ENCODE measurements at places on chromosomes 16 and 17.
A peak's percentile ranks its signal among the peaks of the same experiment; 100 is the strongest.

DNA sequence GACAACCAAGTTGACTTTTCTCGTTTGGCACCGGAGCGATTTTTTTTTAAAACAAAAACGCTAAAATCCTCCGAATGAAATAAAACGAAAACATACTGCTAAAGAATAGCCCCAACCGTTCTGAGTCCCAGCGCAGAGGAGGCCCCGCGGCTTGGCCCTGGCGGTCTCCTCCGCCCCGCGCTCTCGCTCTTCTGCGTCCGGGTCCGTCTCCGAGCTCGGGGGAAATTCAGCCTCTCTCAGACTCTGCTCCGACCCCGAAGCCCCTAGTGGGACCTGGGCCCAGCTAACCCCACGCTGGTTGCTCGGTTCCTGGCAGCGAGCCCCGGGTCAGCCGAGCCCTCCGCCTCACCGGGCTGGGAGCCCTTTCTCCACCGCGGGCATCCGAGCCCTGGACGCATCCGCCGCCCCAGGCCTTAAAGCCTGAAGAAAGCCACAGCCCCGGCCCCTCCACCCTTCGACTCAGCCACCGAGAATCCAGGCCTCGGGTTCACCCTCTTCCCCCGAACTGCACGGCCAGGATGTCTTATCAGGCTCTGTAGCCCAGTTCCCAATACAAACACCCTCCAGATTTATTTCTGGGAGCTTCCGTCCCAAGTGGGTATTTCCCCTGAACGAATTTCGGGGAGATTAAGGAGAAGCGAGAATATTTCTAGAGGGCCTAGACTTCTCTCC lies 1.2 kb downstream of the TBX2 start:
- no peak for DNase-seq

DNA sequence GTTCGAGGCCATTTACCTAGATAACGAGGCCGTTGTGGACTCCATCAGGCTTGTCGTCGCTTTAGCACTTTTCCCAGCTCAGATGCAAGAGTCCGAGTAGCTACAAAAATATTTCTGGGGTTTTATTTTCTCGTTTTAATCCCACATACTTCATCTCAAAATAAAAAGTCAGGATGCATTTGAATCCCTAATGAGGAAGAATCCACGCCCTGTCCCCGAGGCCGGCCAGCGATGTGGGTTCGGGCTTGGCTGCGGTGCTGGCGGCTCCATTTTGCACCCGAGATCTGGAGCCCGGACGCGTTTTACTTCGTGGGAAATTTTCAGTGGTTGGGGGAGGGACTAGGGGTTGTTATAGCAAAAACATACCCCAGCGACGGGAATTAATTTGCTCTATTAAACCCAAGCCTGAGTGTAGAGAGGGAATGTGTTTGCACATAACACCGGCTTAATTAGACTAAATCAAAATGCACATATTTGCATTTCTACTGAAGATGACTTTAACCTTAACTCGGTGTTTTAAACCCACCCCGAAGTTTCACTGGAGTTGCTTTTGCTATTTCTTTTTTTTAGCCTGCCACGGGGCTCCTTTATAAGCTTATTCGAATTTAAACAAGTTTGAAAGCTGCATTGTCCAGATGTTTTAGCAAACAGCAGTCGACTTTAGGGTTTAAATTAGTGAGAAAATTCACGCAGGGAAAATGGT lies 4.8 kb downstream of the IRX5 start:
- no peak for DNase-seq

DNA sequence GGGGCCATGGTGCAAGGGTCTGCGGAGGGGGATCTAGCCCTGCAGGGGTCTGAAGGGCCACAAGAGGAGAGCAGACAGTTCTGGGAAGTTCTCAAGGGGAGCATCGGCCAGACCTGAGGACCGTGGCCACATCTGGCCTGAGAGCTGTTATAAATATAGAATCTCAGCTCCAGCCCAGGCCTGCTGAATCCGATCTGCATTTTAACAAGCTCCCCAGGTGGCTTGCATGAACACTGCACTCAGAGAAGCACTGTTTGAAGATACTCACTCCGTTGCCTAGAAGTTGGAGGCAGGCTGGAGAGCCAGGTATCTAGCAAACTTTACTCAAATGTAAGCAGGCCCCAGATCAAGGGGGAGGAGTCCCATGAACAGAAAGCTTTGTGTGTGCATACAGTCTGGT lies 61.3 kb downstream of the NKD1 start:
- no peak for DNase-seq

DNA sequence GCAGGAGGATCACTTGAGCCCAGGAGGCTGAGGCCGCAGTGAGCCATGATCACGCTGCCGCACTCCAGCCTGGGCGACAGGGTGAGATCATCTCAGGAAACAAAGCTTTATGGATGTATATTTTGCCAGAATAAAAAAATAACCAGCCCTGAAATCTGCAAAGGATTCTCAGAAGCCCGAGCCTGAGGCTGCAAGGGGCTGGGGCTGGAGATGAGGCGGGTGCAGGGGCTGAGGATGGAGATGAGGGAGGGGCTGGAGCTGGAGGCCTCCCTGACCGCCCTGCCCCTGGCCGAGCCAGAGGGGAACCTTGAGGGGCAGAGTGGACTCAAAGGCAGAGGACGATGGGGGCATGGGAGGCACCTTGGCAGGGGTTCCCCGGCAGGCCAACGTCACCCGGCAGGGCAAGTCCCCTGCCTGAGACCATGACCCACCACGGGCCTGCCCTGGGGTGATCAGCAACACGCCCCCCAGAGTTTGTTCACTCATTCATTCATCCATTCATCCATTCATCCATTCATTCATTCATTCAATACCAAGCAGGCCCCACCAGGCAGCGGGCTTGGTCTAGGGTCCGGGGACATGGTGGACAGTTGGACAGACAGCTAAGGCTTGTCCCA lies 32.5 kb downstream of the PIEZO1 start:
- no peak for DNase-seq

GRCh38 chr17:34682305-34682704 lies 102.9 kb downstream of the TMEM132E start:
- no peak for DNase-seq

- DNase-seq, result no peak
Measured at GRCh38 chr17:76529224-76530094, 8.1 kb downstream of the CYGB start.

GRCh38 chr16:88854306-88855111 lies 2.2 kb downstream of the GALNS start:
- DNase-seq, result no peak

- peak; percentile 23 for DNase-seq
Measured at GRCh38 chr17:48374650-48375230, 55.3 kb downstream of the SKAP1 start.

GRCh38 chr17:47883589-47884426 lies 12.2 kb upstream of the SP2 start:
- DNase-seq, result no peak

DNA sequence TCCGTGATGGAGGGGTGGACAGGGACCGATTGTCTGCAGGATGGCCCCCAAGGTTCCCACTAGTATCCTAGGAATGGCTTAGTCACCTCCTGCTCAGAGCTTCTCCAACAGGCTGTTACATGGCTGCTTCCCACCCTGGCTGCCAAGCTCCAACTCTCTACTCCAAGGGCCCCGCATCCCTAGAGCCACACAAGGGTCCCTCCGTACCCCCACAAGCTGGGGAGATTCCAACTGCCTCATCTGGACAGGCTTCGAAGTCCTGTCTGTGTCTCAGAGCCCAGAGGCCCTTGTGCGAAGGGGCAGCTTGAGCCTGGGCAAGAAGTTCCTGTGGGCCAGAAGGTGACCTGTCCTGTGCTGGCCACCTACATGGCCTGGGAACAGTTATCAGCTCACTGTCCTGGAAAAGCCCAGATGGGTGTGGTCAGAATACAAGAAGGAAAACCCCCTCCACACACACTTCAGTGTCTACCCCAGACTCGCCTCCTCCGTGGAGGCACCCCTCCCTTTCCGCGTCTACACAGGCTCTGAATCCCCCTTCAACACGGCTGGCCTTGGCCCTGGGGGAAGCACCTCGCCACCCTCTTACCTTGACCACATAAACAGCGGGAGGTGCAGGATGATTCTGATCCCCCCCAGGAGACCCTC lies 586 bp downstream of the MEAK7 start:
- no peak for DNase-seq

DNA sequence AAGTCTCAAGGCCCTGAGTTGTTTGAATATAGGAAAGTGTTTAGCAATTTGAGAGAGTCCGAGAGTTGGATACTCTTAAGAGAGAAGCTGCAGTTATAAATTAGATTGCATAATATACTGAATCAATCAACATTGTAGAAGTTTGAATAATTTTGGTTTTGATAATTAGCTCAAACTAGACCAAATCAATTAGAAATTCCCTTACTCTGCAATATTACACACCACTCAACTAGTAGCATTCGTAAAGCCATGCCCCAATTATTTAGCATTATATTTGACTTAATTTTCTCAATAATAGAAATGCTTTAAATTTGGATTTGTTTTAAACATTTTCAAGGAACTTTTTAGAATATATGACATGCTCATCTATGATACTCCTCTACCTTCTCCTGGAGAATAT lies 49.1 kb downstream of the TNRC6C start:
- DNase-seq, result no peak

- DNase-seq, result no peak
Measured at GRCh38 chr16:13427943-13428342, 492.0 kb upstream of the ERCC4 start.

- no peak for DNase-seq
Measured at GRCh38 chr17:55806745-55807495, 56.1 kb downstream of the PCTP start.

- peak; percentile 61 for DNase-seq
Measured at GRCh38 chr16:3431779-3432219, 11.5 kb downstream of the ZNF597 start.

- DNase-seq, result no peak
Measured at GRCh38 chr17:75615301-75615700, 17.9 kb upstream of the SMIM5 start.

DNA sequence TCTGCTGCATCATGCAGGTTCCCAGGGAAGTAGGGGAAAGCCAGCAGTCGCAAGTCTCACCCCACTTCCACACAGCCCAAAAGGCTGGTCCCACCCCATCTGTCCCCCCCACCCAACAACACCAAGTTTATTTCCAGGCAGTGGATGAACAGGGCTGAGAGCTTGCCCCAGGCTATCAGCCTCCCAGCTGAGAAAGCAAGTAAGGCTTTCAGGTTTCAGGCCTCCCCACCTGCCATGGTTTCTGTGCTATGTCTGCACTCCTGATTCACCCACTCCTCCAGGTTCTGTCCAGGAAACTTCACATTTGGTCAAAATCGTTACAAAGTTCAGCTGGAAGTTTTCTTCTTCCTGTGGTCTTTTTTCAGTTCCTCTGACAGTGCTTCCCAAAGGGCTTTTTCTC lies 97.5 kb upstream of the HS3ST3A1 start:
- no peak for DNase-seq

GRCh38 chr17:27532269-27533263 lies 76.3 kb downstream of the KSR1 start:
- no peak for DNase-seq

DNA sequence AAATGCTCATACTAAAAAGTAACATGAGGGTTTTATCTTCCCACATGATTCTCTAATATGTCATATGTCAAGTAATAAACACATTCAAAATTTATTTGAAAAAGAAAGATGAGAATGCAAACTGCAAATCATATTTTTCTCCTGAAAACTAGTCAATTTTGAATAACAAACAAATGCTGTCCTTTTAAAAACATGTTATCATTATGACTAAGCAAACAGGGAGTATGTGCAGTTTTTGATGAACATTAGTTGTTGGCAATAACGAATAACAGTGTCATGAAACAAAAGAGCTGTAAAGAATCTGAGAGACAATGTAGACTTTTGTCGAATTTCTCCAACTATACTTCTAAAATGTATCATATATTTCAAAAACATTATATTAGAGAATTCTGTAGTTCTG lies 34.8 kb downstream of the RPGRIP1L start:
- DNase-seq, result no peak

- DNase-seq, result no peak
Measured at GRCh38 chr17:61485067-61485775, 33.0 kb downstream of the TBX4 start.

GRCh38 chr16:30084816-30085159 lies 6.9 kb downstream of the TBX6 start:
- DNase-seq, result no peak

GRCh38 chr17:80594431-80595269 lies 50.0 kb downstream of the RPTOR start:
- no peak for DNase-seq

GRCh38 chr17:27525316-27525715 lies 69.1 kb downstream of the KSR1 start:
- DNase-seq, result no peak

- no peak for DNase-seq
Measured at GRCh38 chr17:31216031-31216751, 80.8 kb downstream of the OMG start.

GRCh38 chr16:55736671-55737070 lies 80.9 kb downstream of the SLC6A2 start:
- DNase-seq, result no peak
